ENCODE measurements at places on chromosomes 1 and 21.

- no peak for DNase-seq
Measured at GRCh38 chr1:25168193-25169071, 63.9 kb downstream of the SYF2 start.

- peak; percentile 96 for DNase-seq
Measured at GRCh38 chr1:228490120-228491078, 3.2 kb downstream of the RNF187 start.

DNA sequence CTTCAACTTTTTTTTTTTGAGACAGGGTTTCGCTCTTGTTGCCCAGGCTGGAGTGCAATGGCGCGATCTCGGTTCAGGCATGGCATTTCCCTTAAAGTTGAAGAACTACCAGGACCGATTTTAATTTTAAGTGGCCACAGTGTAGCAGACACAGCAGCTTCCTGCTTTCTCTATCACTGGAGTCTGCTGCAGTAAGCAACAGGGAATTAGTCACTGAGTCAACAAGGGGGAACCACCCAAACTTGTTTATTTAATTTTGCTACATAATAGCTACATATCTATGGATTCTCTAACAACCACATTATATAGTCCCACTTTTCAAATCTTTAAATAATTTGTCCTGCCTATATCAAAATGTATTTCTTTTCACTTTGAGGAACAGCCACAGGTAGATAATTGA lies 12.5 kb upstream of the TNNI3K start:
- DNase-seq: no peak

DNA sequence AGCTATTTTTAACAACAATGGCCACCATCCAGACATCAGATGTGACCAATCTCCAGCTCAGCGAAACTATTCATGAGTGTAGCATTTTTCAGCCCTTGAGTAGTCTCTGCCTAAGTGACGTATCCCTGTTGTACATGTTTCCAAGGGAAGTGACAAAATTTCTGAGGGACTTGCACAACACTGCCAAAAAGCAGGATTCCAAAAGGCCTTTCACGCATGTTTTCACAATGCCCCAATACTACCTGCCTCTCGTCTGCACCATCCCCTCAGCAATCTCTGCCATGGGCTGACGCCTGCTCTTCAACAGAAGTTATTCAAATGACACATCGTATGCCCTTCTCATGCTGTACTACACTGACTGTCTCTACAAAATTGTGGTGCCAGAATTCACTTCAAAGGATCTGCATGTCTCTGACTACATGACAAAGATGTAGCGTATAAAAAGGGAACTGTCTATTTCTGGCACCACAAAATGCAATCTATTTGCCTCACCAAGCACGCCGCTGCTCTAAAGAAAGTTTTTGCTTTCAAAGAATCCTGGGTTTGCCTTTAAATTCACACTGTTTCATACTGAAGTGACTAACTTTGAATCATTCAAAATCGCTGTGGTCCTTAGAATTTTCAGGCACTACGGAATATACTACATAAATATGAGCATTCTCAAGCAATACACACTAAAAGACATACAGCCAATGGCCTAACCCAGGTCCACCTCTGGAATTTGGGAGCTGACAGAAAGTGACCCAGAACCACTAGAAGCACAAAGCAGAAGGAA lies 32.9 kb downstream of the JAK1 start:
- peak; percentile 66 for DNase-seq

- no peak for DNase-seq
Measured at GRCh38 chr1:33666616-33667015, 194.2 kb downstream of the ZSCAN20 start.

GRCh38 chr1:149929856-149930255 lies 2.3 kb upstream of the SF3B4 start:
- DNase-seq: no peak

- DNase-seq: no peak
Measured at GRCh38 chr1:145778146-145778540, 45.8 kb downstream of the RNF115 start.
